ENCODE measurements at places on chromosomes 4 and X.

- DNase-seq: no peak
Observed at GRCh38 chr4:155632310-155632840, 34.3 kb upstream of the GUCY1A1 start.

GRCh38 chr4:17260166-17260907, 251.6 kb downstream of the QDPR start:
- no peak for DNase-seq

DNA sequence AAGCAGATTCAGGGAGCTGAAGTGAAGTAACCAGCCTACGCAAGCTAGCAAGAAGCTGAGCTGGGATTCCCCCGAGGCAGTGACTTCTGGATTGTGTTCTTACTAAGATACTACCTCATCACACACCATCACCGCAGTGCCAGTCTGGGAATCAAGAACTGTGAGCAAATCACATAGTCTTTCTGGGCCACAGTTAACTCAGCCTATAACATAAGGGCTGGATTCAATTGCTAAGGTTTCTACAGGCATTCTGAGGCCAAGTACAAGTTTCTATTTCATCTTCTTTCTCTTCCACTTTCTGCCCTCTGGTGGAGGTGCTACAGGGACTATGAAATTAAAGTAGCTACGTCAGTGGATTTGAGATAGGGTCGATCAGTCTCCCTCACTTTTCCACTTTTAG, 1.4 kb upstream of the CORIN start:
- no peak for DNase-seq

DNA sequence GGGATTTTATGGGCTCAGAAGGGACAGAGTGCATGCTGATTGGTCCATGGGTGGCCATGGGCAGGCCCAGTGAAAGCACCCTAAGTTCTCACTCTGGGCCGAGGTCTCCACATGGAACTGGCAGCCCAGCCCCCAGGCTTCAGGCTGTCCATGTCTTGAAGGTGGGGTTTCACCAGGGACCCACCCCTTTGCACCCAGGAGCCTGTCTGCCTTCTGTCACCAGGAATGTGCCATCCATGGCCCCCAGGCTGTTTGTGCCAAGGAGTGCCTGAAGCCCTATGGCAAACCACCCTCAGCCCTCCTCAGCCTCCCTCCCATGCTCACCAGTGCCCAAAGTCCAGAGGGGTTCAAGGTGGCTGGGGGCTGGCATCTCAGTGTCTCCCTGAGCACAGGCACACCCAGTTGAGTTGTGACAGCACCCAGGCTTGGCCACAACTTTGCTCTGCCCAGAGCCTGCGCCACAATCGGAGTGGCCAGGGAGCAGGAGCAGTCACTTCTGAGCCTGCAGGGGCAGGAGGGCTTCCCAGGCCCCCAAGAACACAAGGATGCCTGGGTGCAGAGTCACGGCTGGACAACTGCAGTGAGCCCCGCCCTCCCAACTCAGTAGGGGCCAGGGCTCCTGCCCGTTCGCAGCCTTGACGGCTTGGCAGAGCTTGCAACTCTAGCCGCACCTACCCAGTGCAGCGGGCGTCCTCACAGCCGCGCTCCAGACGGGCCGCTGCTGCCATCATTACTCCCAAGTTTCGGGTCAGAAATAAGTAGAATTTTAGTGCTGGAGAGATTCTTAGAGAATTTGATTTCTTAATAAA, 185.3 kb upstream of the NUDT6 start:
- DNase-seq: no peak

GRCh38 chr4:110005461-110006056, 92.9 kb downstream of the EGF start:
- peak; percentile 52 for DNase-seq

- no peak for DNase-seq
Observed at GRCh38 chr4:150205016-150205415, 126.8 kb downstream of the DCLK2 start.

DNA sequence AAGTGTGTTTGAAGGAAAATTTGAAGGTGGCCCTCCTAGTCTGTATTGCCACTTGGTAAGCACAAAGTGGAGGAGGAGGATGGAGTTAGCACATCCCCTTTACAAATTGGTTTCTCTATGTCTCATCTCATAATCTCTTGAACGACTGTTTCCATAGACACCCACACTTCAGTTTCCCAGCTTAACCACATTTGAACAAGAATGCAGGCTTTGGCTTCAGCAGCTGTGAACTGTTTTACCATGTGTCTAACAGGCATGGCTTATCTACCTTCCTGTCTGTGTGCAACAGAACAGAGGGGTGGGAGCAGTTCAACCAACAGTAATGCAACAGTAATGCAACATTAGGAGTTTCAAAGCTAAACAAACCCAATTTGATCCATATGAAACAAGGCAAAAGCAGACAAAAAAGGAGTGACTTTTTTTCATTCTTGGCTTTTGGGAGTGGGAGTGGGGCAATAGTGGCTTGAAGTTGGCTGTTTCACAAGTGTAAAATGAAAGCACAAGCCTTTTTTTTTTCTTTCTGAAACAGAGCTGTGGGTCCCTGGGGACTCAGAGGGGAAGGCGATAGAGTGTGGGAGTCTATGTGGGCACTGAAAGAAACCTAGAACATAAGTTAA, 108.0 kb downstream of the ITM2A start:
- DNase-seq: no peak

DNA sequence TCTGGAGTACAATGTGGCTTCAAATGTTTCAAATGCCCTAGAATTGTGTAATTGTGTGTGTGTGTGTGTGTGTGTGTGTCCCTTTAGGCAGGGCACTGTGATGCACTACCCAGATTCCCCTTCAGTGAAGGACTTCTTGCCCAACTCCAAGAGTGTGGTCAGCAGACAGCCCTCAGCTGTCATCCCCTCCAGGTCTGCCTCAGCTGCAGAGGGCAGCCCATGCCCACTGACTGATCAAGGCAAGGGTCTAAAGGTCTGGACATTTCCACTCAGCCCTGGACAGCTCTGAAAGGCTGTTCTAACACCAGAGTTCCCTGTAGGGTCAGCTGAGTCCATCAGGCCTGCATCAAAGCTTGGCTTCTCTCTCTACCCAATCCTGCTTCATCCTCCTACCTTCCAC, 83.9 kb upstream of the USP9X start:
- DNase-seq: no peak

DNA sequence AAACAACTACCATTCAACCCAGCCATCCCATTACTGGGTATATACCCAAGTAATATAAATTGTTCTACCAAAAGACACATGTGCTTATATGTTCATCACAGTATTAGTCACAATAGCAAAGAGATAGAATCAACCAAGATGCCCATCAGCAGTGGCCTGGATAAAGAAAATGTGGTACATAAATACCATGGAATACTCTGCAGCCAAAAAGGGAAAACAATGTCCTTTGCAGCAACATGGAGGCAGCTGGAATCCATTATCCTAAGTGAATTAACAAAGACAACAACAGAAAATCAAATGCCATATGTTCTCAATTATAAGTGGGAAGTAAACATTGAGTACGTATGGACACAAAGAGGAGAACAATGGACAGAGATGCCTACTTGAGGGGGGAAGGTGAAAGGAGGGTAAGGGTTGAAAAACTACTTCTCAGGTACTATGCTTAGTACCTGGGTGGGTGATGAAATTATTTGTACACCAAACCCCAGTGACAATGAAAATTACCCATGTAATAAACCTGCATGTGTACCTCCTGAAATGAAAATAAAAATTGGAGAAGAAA, 632.1 kb upstream of the AADAT start:
- no peak for DNase-seq

- DNase-seq: no peak
Observed at GRCh38 chr4:32133141-32133540, 1413.0 kb downstream of the PCDH7 start.

DNA sequence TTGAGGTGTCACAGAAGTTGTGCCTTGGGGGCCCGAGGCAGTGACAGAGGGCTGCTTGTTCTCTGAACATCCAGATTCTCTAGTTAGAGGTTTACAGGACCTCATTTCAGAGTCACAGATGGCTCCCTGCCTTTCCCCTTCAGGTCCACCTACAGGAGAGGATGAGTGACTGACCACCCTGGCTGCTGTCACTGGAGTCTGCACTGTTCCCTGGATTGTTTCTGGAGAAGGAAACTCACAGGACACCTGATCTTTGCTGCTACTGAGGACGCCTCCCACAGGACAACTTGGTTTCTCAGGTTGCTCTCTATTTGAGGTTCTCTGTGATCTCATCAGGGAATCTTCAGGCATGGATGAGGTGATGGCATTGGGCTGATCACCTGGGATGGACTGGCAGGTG, 58.3 kb downstream of the GPRIN3 start:
- DNase-seq: no peak

DNA sequence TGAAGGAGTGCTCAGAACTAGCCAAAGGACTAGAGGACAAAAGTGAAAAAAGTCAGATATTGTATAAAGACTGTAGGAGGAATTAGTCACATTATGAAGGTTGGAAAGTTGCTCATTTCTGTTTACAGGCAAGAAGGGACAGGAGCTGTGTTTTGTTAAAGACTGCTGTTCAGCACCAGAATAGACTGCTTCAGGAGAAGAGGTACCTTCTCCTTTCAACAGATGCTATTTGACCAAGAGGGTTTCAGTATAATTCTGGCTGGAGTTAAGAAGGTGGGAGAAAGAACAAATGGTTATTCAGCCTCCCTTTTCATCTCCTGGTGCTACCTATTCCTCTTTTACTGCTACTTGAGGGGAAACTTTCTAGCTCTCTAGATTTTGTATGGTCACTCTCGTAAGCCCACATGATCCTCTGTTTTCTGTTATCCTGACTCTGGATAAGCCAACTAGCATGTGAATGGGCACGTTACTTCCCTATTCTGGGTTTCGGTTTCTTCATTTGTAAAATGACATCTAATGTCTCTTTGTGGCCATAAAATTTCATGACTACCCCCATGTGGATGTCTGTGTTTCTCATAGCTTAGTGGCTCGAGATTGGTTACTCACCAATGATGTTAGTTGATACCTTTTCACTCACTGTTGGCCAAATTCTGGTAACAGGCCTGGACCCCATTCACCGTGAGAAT, 68.9 kb downstream of the SH2D1A start:
- DNase-seq: no peak

DNA sequence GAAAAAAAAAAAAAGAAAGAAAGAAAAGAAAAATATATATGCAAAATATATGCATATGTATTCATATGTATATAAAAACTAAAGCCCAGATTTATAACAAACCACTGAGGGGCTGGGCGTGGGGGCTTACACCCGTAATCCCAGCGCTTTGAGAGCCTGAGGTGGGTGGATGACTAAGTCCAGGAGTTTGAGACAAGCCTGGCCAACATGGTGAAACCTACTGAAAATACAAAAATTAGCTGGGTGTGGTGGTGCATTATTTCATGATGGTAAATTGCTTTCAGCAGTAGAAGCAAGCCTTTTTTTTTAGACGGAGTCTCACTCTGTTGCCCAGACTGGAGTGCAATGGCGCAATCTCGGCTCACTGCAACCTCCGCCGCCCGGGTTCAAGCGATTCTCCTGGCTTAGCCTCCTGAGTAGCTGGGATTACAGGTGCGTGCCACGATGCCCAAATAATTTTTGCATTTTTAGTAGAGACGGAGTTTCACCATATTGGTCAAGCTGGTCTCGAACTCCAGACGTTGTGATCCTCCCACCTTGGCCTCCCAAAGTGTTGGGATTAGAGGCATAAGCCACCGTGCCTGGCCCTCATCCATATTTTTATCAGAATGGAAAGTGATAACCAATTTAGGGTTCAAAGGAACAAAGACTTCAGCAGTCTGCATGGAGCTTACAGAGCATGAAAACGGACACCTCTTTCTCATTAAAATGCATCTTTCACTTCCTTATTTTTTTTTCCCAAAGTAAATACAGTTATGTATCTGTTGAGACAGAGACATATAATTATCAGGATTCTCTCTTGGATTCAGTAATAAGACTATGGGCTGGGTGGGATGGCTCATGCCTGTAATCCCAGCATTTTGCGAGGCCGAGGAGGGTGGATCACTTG, 27.7 kb upstream of the MOB1B start:
- DNase-seq: no peak

DNA sequence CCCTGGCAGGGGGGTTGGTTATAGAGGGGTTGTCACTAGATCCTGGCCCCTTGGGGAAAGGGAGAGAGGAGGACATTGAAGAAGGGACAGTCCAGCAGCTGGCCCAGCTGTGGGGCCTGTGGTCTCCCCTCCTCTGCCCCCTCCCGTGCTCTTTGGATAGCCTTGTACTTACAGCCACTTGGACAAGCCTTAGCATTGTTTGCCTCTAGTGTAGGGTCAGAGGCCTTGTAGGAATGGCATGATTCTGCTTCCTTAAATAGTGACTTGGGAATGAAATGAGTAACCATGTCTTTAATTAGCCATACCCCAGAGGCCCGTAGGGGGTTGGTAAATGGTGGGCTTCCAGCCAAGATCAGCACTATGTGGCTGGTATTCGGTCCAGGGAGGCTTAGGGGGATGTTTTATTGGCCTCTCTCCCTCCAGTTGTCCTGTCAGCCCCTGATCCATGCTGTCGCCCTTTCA, 230.6 kb downstream of the PTTG2 start:
- DNase-seq: peak; percentile 62

- no peak for DNase-seq
Observed at GRCh38 chr4:32680946-32681345, 1960.8 kb downstream of the PCDH7 start.

GRCh38 chr4:1502976-1503375, 96.7 kb upstream of the NKX1-1 start:
- no peak for DNase-seq

DNA sequence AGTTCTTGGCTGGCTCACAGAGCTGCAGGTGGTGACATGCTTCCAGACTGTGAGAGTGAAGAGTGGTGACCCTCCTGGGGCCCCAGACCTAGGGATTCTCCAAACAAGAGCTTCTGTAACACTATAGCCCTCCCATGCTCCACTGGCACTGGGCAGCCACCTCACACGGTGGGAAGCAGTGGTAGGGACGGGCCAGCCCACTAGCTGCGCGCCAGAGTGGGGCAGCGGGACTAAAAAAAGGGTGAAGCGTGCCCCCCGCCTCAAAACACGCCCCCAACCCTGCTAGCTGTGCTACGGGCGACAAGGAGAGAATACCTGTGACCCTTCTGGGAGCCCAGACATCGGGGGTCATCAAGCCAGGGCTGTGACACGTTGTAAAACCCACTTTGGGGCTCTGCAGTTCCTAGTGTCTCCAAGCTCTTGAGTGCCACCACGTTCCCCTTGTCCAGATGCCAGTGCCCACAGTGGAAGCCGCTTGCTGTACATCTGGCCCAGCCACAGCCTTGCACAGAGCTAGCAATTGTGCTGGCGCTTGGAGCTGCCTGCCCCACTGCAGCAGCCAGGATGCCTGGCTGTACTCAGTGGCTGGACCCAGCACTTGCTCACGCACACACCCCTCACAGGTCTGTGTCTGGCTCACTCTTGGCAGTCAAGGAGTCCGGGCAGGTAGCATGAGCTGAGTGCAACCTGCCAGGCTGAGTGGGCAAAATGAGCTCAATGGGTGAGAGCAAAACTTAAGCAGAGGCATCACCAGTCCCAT, 100.0 kb downstream of the DCAF12L2 start:
- no peak for DNase-seq

DNA sequence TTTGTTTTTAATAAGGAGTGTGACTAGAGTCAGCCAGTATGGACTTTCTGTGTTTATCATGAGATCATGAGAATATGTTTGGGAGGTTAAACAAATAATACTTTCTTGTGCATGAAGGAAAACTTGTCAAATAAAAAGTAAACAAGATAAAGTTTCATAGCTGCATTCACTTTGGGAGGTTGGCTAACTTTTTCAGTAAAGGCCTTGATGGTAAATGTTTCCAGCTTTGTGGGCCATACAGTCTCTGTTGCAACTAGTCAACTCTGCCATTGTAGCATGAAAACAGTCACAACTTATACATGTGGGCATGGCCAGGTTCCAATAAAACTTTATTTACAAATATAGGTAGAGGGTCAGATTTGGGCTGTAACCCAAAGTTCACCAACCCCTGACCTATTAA, 150.4 kb downstream of the MID1 start:
- DNase-seq: no peak

- peak; percentile 13 for DNase-seq
Observed at GRCh38 chr4:115851918-115852766, 738.7 kb upstream of the NDST4 start.

All from fibroblast of skin of left quadriceps (primary cell).